Activated gamma-delta T cell (primary cell): ENCODE measurements at places on chromosomes 11 and 22.
A peak's percentile ranks its signal among the peaks of the same experiment; 100 is the strongest.

GRCh38 chr11:75072582-75072981 lies 24.1 kb downstream of the OR2AT4 start:
- DNase-seq = no peak

DNA sequence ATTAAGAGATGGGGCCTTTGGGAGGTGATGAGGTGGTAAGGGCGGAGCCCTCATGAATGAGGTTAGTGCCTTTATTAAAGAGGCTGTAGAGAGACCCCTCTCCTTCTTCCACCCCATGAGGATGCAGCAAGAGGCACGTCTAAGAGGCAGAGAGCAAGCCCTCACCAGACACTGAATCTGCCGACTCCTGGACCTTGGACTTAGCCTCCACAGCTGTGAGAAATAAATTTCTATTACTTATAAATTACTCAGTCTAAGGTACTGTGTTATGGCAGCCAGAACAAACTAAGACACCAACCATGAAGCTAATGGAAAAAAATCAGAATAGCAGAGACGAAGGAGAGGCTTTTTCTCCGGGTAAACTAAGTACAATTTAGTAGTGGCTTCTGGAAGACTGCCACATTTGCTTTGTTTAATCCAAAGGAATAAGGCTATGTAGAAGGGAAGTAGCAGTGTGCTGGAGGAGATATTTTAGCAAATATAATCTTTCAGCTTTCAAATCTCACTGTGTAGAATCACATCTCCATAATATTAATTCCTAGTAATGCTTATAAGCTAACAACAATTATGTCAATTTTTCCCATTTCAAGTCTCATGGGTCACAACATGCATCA lies 12.3 kb upstream of the SIK2 start:
- DNase-seq = no peak

DNA sequence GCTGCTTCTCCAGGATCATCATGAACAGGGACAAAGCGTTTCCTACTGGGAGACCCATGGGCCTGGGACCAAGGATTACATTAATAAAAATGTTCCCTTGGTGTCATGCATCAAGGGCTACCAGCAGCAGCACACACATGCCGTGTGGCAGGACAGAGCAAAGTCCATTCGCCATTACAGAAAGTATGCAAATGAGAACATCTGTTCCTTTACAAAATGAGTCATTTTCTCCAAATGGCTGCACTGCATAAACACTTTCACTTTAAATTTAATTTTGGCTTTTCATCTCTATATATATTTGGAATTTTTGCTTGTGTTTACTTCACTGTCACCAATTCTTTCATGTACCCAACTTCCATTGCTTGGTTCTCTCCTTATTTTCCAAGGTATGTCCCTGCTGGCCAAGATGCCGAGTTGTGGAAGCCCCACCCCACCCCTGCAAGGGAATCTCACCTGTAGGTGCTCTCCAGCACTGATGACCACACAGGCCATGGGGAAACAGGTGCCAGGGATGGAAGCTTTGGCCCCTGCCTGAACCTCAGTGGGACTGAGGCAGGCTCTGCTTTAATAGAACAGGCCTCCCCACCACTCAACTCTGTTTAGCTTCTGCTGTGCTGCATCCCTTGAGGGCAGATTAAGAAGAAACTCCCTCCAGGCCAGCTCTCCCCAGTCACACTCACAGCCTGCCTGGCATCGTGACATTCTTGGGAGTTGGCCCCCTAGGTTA lies 15.6 kb upstream of the GNAZ start:
- no peak for DNase-seq

- no peak for DNase-seq
Measured at GRCh38 chr11:130519128-130519932, 70.9 kb downstream of the ADAMTS15 start.

- DNase-seq = no peak
Measured at GRCh38 chr11:115944596-115944995, 440.4 kb upstream of the CADM1 start.

- no peak for DNase-seq
Measured at GRCh38 chr22:42720263-42721044, at the start of gene A4GALT. Gene A4GALT, minus strand, starts transcription at chr22:42720870. Its CDS starts 26,919 bp downstream, at chr22:42693951.

GRCh38 chr11:111851636-111852035 lies 19.7 kb downstream of the ALG9 start:
- no peak for DNase-seq

DNA sequence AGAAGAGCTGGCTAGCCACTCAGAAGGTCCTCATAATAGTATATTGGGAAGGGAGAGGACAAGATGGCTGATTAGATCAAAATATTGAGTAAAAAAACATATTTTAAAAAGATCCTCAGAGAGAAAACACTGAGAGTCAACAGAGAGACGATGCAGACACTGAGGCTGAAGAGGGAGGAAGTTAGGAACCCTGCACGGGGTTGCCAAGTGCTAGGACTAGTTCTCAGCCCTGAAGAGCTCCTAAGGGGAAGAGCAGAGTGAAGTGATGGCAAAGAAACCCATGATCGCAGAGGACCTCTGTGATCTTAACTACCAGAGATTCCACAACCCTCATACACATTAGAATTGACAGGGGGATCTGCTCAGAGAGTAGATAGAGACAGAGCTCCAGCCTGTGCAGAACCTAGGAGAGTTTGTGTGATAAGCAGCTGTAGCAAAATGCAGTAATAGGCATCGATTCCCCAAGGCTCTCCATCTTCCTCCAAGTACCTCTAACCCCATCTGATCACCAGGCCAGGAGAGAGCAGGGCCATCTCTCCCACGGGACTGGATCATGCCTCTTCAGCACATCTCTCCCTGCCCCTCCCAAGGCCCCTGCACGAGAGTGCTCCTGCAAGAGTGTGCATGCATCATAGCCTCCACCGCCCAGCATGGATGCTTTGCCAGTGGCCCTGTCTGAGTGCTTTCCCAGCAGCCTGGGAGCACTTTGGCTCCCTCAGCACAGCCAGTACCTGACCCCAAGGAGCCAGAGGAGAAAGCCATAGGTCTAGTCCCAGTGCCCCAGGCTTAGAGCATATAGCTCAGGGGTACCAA lies 41.2 kb upstream of the ARL14EP start:
- no peak for DNase-seq

GRCh38 chr22:35269630-35270029 lies 12.3 kb downstream of the HMGXB4 start:
- no peak for DNase-seq

- DNase-seq = no peak
Measured at GRCh38 chr11:47411884-47412746, 3.7 kb downstream of the SLC39A13 start.

GRCh38 chr11:20530942-20531703 lies 68.3 kb upstream of the SLC6A5 start:
- DNase-seq = no peak

- no peak for DNase-seq
Measured at GRCh38 chr11:11543656-11544055, 78.1 kb downstream of the GALNT18 start.

DNA sequence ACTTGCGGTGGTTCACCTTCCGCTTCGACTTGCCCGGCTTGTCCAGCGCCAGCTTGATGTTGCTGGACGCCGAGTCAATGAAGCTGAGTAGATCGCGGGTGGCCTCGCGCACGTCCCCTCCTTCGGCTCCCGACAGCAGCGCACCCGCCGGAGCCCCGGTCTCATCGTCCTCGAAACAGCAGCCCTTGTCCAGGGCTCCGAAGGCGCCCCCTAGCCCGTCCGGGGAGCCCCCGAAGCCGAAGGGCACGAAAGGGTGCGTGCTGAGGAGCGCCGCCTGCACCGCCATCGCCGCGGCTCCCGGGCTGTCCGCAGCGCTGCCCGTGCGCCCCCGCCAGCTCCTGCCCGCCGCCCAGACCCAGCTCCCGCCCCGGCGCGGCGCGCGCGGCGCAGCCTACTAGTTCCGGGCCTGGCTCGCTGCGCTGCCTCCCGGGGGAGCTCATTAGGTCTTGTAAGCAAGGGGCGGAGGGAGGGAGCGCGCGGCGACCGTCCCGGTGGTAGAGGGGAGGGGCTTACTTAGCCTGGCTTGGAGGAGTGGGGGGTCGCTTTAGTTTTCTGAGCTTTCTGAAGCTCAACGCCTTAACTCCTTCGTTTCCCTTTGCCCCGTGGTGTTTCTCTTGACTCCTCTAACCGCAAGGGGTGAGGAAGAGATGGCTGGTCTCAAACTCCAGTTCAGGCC lies at the start of gene FAM181B:
FAM181B (minus strand) TSS at position 421 of the 676 bp plus-strand sequence; CDS start at position 286, 135 bp downstream.
- no peak for DNase-seq

DNA sequence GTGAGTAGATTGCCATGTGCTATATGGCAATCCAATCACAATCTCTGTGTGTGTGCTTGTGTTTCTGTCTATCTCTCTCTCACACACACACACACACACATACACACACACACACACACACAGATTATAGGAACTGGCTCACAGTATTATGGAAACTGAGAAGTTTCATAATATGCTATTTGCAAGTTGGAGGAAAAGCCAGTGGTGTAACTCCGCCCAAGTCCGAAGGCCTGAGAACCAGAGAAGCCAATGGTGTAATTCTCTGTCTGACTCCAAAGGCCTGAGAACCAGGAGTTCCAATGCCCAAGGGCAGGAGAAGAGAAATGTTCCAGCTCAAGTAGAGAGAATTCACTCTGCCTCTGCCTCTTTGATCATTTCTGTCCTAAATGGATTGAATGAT lies 37.2 kb downstream of the GLYATL2 start:
- DNase-seq = no peak

GRCh38 chr11:68396516-68396915 lies 64.0 kb upstream of the PPP6R3 start:
- no peak for DNase-seq

DNA sequence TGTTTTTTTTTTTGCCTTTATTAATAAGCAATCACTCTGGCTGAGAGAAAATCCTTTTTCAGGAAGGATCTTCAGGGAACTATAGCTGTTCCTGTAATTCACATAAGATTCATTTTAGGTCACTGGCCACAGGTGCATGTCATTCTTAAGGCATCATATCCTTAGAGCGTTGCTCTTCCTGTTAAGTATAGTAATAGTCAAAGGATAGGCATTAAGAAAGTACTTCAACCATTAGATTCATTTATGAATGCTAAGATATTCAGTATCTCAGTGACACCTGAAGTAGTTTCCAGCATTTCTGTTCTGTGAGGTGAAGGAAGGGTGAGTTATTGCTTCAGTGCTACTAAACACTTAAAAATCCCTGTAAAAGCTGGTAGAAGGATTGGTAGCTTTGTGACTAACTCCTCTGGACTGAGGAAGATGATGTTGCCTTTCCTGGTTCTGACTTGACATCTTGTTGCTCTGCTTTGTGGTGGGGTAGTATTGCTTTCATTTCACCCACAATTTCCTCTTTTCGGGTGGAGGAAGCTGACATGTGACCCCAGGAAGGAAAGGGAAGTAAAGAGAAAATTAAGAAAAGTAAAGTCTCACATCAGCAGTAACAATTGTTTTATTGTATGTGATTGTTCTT lies 34.7 kb downstream of the RNF169 start:
- no peak for DNase-seq

GRCh38 chr11:75925785-75926164 lies 110.8 kb downstream of the UVRAG start:
- DNase-seq = no peak

DNA sequence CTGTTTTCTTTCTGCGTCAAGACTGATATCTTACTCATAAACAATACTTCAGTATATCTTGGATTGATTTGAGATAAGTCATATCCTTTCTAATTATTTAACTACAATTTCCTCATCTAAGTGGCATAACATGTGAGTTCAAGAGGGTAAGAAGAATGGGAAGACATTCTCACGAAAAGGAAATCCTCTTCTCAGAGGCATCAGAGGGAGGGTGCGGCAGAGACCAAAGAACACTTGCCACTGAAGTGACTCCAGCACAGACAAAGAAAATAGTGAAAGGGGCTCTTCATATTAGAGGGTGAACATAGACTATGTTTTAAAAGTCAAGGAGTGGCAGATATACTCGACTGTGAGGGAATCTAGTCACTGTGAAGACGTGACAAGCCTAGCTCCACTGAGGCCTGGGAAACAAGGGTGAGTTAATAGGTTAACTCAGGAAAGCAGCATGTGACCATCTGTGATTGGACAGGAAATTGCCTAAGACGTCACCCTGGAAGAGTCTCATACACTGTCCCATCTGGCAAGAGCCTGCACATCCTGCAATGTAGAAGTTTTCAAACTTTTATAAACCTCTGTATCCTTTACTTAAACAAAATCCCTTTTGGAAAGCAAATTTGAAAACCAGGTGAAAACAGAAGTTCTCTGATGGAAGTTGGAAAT lies 1.9 kb upstream of the MMP1 start:
- no peak for DNase-seq

- no peak for DNase-seq
Measured at GRCh38 chr22:45647532-45648225, 24.0 kb upstream of the ATXN10 start.

GRCh38 chr22:40107851-40108378 lies 69.8 kb upstream of the TNRC6B start:
- no peak for DNase-seq

- no peak for DNase-seq
Measured at GRCh38 chr11:73388265-73389133, 12.3 kb downstream of the RELT start.

DNA sequence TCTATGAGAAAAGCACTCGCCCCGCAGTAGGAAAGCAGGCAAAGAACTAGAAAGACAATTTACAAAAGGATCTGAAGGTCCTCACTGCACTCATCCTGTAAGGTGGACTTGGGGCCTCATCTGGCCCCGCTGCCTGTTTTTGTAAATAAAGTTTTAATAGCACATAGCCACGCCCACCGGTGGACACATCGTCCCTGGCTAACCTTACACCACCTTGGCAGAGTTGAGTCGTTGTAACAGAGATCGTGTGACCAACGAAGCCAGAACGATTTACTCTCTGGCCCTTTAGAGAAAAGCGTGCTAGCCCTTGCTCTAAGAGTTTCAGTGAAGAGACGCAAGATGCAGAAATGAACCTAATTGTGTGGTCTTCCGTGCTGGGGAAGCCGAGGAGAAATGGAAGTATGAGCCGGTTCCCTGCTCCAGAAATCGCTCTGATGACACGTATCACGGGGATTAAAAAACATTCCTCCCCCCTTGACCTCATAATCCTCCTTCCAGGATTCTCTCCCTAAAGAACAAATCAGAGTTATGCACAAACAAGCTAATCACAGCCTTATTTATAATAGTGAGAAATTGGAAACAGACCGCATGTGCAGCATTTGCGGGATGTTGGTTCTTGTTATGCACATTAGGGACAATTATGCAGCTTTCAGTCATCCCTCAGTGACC lies 80.1 kb downstream of the CDKN1C start:
- no peak for DNase-seq

- DNase-seq = peak; percentile 52
Measured at GRCh38 chr11:130068986-130069658, 572 bp upstream of the APLP2 start.

DNA sequence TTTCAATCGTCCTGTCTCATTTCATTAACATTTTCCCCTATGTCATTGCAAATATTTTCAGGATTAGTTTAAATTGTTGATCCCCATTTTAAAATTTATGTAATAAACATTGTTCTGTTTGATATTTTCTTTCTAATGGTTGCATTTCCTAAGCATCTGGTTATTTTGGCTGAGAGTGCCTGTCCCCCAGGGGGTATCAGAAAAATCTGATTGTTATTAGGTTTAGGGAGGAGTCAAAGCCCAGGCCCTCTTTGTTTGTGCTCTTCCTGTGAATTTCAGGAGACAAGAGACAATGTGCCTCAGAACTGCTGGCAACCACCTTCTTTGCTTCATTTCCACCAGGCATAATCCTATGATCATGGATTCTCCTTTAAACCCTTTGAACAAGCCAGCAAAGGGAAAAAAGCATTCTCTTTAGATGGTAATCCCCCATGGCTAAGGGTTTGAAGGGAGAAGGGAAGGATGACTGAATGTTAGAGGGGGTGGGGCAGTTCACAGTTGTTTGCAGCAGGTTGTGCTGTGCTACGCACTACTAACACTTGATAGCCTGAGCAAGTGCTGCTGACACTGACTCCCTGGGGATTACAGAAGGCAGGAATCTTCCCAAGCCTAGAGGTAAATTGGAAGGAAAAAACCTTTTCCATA lies 462.4 kb upstream of the LRRC4C start:
- no peak for DNase-seq
